H1 (cell line): ENCODE measurements at places on chromosomes 16 and 17. TPM values are rescaled to one million over a fixed set of nuclear protein-coding genes. Genes with fewer than 3 reads are reported as not detected.

Gene ITGAD
- total RNA-seq, result not detected in 2 replicates

Gene KRT17
- 0.36 and 0.50 TPM in 2 replicates for total RNA-seq

Gene KRTAP2-1
- not detected in 2 replicates for total RNA-seq

Gene GLIS2
- total RNA-seq, result 17.4 and 18.6 TPM in 2 replicates

DNA sequence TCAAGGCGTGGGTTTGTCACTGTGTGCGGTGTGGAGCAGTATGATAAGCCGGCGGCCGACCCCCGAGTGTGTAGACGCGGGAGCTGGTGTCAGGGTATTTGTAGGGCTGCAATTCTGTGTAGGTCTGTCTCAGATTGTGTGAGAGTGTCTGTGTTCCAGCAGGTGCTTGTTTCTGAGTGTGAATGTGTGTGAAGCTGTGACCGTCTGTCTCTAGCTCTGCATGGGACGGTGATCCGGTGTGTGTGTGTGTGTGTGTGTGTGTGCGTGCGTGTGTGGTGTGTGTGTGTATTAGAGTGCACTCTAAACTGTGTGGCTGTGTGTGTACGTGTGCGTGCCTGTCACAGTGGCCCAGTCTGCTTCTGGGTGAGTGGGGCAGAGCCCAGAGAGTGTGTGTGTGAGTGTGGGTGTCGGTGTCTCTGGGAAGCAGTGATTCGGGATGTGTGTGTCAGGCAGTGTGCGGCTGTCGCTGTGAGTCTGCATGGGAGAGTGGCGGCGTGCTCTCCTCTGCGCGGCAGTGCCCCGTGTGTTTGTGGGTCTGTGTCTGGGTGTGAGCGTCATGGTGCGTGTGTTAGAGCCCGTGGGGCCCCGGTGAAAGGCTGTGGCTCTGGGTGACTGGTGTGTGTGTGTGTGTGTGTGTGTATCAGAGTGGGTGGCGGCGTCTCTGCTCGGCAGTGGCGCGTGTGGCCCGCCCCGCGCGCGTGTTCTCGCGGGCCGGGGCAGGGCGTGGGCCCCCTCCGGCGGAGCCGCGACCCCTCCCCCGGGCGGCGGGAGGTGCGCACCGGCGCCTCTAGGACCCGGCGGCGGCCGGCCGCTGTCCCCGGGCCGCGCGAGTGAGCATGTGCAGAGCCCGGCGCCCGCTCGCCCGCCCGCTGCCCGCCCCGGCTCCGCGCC is at the start of gene WSCD1:
TSS of gene WSCD1 (plus strand) at position 841 of the 891 bp plus-strand sequence. CDS start 10,280 bp downstream, outside the sequence.
- no peak for DNase-seq

DNA sequence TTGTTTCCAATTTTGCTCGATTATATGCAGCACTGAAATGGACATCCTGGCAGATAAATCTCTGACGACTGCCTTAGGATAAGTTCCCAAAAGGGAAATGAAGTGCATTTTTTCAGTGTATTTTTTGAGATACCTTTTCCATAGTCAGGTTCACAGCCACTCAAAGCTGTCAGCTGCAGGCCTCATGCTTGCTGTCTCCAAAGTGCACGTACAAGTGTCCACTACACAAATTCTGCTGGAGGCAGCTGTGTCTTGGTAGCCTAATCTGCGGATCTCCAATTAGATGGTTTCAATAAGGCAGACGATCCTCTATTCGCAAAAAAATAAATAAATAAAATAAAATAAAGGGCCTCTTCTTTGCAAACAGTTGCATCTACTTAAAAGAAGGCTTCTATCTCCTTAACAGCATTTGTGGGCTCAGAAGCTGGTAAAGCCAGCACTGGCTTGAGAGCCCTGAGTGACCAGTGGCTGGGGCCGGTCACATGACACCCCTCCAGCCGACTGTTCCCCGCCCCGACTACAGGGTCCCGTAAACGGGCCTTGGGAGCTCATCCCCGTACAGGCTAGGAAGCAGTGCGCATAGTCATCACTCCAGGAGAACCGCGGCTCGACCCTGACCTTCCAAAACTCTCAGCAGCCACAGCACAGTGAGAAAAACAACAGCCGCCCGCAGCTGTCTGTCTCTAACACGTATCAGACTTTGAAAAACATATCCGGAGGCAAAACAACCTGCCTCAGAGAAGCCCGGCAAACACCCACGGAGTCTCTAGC is 18.8 kb downstream of the RPH3AL start:
- peak; percentile 69 for DNase-seq

- no peak for DNase-seq
Observed at GRCh38 chr16:88920618-88921590, 54.4 kb upstream of the PABPN1L start.

DNA sequence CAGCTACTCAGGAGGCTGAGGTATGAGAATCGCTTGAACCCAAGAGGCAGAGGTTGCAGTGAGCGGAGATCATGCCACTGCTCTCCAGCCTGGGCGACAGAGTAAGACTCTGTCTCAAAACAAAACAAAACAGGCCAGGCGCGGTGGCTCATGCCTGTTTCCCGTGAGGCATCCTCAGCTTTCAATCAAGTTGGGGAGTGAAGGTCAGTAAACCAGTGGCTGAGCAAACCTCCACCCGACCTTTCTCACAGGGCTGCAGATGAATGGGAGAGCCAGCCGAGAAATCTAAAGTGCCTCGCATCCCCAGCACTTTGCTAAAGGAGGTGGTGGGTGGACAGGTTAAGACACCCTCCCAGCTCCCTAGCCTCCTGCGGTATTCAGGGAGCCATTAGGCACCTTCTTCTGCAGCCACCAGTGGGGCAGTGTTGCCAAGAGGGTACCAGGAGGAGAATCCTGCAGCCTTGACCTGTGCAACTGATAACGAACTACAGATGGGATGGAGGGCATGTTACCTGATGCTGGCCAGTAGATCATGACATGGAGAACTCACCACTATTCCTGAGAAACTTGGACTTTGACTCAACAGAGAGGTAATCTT is 59.0 kb downstream of the KPNA2 start:
- no peak for DNase-seq

DNA sequence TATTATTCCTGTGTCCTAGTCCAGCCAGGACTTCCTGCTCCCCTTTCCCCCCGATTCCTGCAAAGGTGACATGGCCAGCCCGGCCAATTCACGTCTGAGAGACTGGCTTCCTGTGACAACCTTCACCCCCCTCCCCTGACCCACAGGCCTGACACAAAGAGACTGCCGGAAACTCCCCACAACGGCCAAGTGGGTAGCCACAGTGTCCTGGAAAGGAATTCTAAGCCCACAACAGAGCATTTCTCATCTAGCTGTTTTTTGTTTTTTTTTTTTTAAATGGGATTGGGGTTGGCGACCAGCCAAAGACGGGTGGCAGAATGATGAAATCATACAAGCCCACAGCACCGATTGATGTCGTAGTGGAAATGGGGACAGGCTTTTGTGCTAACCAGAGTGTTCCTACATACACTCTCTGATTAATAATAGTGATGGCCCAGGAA is 2.8 kb upstream of the XAF1 start:
- no peak for DNase-seq
